ENCODE measurements at places on chromosomes 16 and 17.

- DNase-seq: no peak
Measured at GRCh38 chr17:10046786-10047785, 142.0 kb upstream of the RCVRN start.

GRCh38 chr17:50559674-50560184 lies 786 bp upstream of the CACNA1G start:
- no peak for DNase-seq

DNA sequence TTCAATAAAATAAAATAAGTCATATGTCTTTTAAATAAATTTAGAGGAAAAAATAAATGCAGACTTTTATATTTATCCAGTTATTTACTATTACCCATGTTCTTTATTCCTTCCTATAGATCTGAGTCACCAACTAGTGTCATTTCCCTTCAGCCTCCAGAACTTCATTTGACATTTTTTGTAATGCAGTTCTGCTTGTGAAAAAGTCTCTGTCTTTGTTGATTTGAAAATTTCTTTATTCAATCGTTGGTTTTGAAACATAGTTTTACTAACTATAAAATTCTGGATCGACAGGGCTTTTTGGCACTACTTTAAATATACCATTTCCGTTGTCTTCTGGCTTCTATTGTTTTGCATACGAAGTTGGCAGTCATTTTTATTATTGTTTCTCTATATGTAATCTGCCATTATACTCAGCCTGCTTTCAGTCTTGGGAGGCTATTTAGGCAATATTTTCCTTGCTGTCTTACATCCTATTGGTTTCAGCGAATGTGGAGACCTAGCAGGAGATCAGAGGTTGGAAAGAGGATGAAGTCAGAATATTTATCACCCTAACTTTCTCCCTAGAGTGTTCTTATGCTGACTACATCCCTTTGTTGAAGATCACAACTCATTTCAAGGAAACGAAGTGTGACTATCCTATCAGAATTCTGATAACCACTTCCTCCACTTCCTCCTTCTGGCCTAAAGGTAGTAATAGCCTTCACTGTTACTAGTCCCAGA lies 42.0 kb upstream of the SLC6A2 start:
- DNase-seq: no peak

- no peak for DNase-seq
Measured at GRCh38 chr17:42906772-42907446, 6.3 kb downstream of the G6PC1 start.

- no peak for DNase-seq
Measured at GRCh38 chr17:15930426-15930825, 14.5 kb upstream of the ADORA2B start.

Measured in CD4-positive, alpha-beta T cell treated with Interleukin-2 at 100 ng/mL for 4 hours (primary cell).